ENCODE measurements at places on chromosomes 16 and 17. TPM values are rescaled to one million over a fixed set of nuclear protein-coding genes. Genes with fewer than 3 reads are reported as not detected.

The INCA1 gene
- total RNA-seq: not detected

The GNAO1 gene
- not detected for total RNA-seq

The KREMEN2 gene
- 0.51 TPM for total RNA-seq

The LRRC37A2 gene
- 38.9 TPM for total RNA-seq

The PSMB3 gene
- 935 TPM for total RNA-seq

The SGCA gene
- total RNA-seq: not detected

The CPNE7 gene
- total RNA-seq: 31.3 TPM

The FZD2 gene
- total RNA-seq: 28.5 TPM

The TBC1D3E gene
- total RNA-seq: 0.37 TPM

The LRRC37B gene
- 13.7 TPM for total RNA-seq

The CRISPLD2 gene
- total RNA-seq: 5.9 TPM

The PNMT gene
- total RNA-seq: 3.2 TPM

The ZSCAN10 gene
- not detected for total RNA-seq

The FOXF1 gene
- total RNA-seq: not detected

The CRHR1 gene
- total RNA-seq: not detected

The MRM3 gene
- total RNA-seq: 15.2 TPM

The MYOCD gene
- 0.10 TPM for total RNA-seq

The TPSG1 gene
- not detected for total RNA-seq

The METRNL gene
- 40.9 TPM for total RNA-seq

The PRSS22 gene
- 141 TPM for total RNA-seq

The LCMT1 gene
- total RNA-seq: 43.6 TPM

The KRTAP9-2 gene
- not detected for total RNA-seq

The CFAP119 gene
- total RNA-seq: 13.7 TPM

The P2RX1 gene
- total RNA-seq: not detected

DNA sequence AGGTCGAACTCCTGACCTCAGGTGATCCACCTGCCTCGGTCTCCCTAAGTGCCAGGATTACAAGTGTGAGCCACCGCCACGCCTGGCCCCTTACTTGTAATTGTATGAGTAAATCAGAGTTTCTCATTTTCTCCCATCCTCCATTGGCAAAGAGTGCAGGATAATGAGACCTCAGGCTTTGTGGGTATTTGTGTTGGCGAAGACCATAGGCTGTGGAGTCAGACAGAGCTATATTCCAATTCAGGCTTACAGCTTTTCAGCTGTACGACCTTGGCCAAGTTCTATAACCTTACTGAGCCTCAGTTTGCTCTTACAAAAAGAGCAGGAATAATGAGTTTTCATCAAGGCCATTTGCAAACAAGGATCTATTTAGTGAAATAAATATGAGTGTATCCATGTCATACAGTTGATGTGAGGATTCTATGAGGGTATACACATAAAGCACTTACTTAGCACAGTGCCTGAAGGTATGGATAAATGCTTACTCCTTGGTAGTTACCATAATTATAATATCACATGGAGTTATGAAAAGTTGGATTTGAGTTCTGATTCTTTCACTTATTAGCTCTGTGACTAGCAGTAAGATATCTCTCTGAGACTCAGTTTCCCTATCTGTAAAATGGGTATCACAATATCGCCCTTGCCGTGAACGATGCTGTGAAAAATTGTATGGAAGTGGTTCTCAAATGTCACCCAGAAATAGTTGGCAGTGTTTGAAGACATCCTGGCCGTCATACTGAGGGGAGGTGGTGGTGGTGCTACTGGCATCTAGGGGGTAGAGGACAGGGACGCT lies 25.6 kb upstream of the CPPED1 start:
- H3K4me1 ChIP-seq: no peaks in the 10 kb centered on the region
- DNase-seq: no peak
- no peaks in the 10 kb centered on the region for H3K27me3 ChIP-seq
- no peaks in the 10 kb centered on the region for H3K36me3 ChIP-seq
- no peak overlapping the region for H3K27ac ChIP-seq

GRCh38 chr17:12634789-12635414 lies 30.8 kb upstream of the MYOCD start:
- no peak overlapping the region for H3K27ac ChIP-seq

- no peak overlapping the region for H3K27ac ChIP-seq
- DNase-seq: no peak
- no peaks in the 10 kb centered on the region for H3K4me1 ChIP-seq
- H3K4me3 ChIP-seq: no peak overlapping the region
- no peaks in the 10 kb centered on the region for H3K36me3 ChIP-seq
Observed at GRCh38 chr16:31767267-31767666, 106.3 kb upstream of the ZNF267 start.

GRCh38 chr16:305916-306626 lies 23.1 kb downstream of the PDIA2 start:
- H3K4me3 ChIP-seq: no peak overlapping the region
- peaks cover 49% of the 10 kb centered on the region for H3K36me3 ChIP-seq
- no peaks in the 10 kb centered on the region for H3K4me1 ChIP-seq
- no peaks in the 10 kb centered on the region for H3K27me3 ChIP-seq

DNA sequence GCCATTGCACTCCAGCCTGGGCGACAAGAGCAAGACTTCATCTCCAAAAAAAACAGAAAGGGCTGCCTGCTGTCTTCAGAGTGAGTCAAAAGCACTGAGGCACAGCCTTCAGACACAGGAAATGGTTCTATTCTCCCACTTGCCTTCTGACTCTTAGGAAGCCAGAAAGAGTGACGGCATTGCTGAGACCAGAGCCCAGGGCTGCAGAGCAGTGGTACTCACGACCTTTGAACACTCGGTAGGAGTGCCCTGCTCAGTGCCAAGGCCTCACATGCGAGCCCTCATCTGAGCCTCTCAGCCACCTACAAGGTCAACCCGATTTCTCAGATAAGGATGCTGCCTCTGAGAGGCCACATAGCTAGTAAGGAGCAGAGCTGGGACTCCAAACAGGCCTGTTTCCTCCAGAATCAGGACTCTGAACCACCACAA lies 3.5 kb upstream of the ITGAE start:
- no peak overlapping the region for H3K4me3 ChIP-seq
- no peaks in the 10 kb centered on the region for H3K27me3 ChIP-seq
- no peak overlapping the region for H3K27ac ChIP-seq
- H3K4me1 ChIP-seq: no peaks in the 10 kb centered on the region
- no peak for DNase-seq

DNA sequence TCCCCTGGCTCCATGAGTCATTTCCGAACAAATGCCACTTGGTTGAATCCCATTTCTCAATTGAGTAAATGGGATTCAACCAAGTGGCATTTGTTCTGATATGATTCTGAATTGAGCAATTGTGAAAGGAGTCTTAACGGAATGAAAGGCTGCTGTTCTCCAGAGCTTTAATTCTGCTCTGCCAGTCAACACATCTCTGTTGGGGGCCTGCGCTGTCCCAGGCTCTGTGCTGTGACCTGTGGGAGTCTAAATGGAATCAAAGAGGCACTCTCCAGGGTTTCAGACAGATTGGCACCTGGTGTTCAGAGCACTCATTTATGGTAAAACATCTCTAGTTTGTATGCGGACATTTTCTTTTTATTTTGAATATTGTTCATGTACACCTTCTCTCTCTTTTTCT lies 126.2 kb downstream of the WSCD1 start:
- no peak for DNase-seq
- H3K27ac ChIP-seq: no peak overlapping the region
- no peaks in the 10 kb centered on the region for H3K36me3 ChIP-seq

- peak; percentile 43 for DNase-seq
- H3K36me3 ChIP-seq: no peaks in the 10 kb centered on the region
- no peak overlapping the region for H3K4me3 ChIP-seq
- H3K27me3 ChIP-seq: peaks cover 42% of the 10 kb centered on the region
- no peak overlapping the region for H3K27ac ChIP-seq
Observed at GRCh38 chr16:83701494-83701893, 106.3 kb upstream of the HSBP1 start.

DNA sequence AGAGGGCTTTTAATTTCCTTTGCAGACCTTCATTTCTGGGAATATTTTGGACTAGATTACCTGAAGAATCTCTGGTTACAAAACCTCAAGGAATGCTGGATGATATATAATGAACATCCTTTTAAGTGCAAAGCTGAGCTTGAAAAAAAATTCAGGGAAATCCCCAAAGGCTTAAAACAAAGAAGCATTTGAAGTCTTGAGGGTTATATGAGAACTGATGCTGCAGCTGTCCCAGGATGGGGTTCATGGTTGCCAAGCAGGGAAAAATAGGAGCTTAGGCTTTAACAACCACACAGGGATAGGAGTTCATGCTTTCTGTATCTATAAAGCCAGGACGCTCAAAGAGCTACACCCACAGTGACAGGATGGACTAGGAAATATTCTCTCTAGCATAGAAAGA lies 150.4 kb upstream of the IRX5 start:
- H3K27ac ChIP-seq: no peak overlapping the region
- DNase-seq: no peak
- no peak overlapping the region for H3K4me3 ChIP-seq
- H3K27me3 ChIP-seq: peaks cover 47% of the 10 kb centered on the region

- H3K4me1 ChIP-seq: no peaks in the 10 kb centered on the region
- H3K27ac ChIP-seq: no peak overlapping the region
- H3K36me3 ChIP-seq: peaks cover 38% of the 10 kb centered on the region
- DNase-seq: no peak
Observed at GRCh38 chr16:89104930-89105571, 11.4 kb downstream of the ACSF3 start.

- peak; percentile 49 for DNase-seq
- H3K36me3 ChIP-seq: no peaks in the 10 kb centered on the region
- H3K4me1 ChIP-seq: no peaks in the 10 kb centered on the region
- no peak overlapping the region for H3K4me3 ChIP-seq
- no peak overlapping the region for H3K27ac ChIP-seq
- H3K27me3 ChIP-seq: no peaks in the 10 kb centered on the region
Observed at GRCh38 chr16:12661656-12662172, 142.0 kb downstream of the CPPED1 start.

- peaks cover 39% of the 10 kb centered on the region for H3K4me1 ChIP-seq
- DNase-seq: no peak
- peak overlapping the region; percentile 4 for H3K27ac ChIP-seq
- H3K4me3 ChIP-seq: peak overlapping the region; percentile 90
- peaks cover 66% of the 10 kb centered on the region for H3K36me3 ChIP-seq
Observed at GRCh38 chr17:56832446-56832845, 1.3 kb downstream of the C17orf67 start.

GRCh38 chr17:79843816-79844800 lies 4.9 kb upstream of the CBX4 start:
- H3K27me3 ChIP-seq: peaks cover 38% of the 10 kb centered on the region
- peak; percentile 73 for DNase-seq
- no peak overlapping the region for H3K27ac ChIP-seq
- no peaks in the 10 kb centered on the region for H3K4me1 ChIP-seq
- H3K4me3 ChIP-seq: peak overlapping the region; percentile 64

- no peak for DNase-seq
- no peak overlapping the region for H3K27ac ChIP-seq
- peaks cover 5% of the 10 kb centered on the region for H3K36me3 ChIP-seq
Observed at GRCh38 chr16:19896951-19897350, 12.3 kb upstream of the GPRC5B start.

GRCh38 chr17:57455063-57455914 lies 199.0 kb downstream of the MSI2 start:
- no peak overlapping the region for H3K4me3 ChIP-seq
- H3K36me3 ChIP-seq: peaks cover 6% of the 10 kb centered on the region
- peaks cover 6% of the 10 kb centered on the region for H3K4me1 ChIP-seq
- H3K27ac ChIP-seq: no peak overlapping the region
- no peak for DNase-seq

DNA sequence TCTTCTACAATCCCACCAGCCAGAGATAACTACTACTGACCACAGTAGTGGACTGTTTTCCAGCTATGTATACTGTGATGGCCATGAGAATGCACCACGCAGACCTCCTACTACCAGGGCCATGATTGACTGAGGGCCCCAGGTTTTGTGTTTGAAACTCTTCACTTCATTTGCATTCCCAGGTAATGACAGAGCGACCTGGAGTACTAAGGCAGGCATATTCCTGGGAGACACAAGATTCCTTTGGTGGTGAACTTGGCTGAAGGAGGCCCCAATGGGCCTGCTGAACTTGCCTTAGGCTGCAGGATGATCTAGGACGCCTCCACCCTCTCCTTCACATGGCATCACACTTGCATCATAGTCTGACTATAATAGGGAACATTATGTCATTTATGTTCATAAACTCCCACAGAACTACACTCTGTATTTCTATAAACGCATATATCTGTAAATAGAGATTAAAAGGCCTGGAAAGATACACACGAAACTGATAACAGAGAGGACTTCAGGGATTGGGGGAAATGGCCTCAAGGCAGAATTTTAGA lies 30.4 kb downstream of the CLEC19A start:
- no peaks in the 10 kb centered on the region for H3K27me3 ChIP-seq
- no peak for DNase-seq
- no peak overlapping the region for H3K27ac ChIP-seq
- H3K4me3 ChIP-seq: no peak overlapping the region
- no peaks in the 10 kb centered on the region for H3K36me3 ChIP-seq

- no peaks in the 10 kb centered on the region for H3K36me3 ChIP-seq
- no peak overlapping the region for H3K4me3 ChIP-seq
- DNase-seq: no peak
Observed at GRCh38 chr16:47657032-47657431, 195.9 kb downstream of the PHKB start.

- H3K27ac ChIP-seq: no peak overlapping the region
- H3K27me3 ChIP-seq: no peaks in the 10 kb centered on the region
- no peak overlapping the region for H3K4me3 ChIP-seq
- no peak for DNase-seq
- H3K36me3 ChIP-seq: no peaks in the 10 kb centered on the region
Observed at GRCh38 chr17:55852734-55853133, 101.9 kb downstream of the PCTP start.

DNA sequence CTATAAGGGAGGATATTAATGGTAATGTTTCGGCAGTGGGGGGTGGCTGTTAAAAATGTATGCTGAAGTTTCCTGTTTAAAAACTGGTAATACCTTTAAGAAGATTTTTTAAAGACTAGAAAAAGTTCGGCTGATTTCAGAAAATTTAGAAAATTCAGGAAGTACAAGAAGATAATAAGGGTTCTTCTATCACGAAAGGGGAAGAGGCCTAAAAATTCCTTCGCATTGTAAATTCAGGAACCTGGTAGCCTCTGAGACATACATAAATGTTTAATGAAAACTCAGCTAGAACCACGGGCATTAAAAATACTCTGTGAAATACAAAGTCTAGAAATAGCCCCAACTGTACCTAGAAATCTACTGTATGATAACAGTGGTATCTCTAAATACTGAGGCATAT lies 181.2 kb downstream of the PARN start:
- peak overlapping the region; percentile 15 for H3K27ac ChIP-seq
- DNase-seq: no peak
- H3K4me3 ChIP-seq: peak overlapping the region; percentile 5
- peaks cover 33% of the 10 kb centered on the region for H3K4me1 ChIP-seq
- no peaks in the 10 kb centered on the region for H3K27me3 ChIP-seq
- H3K36me3 ChIP-seq: no peaks in the 10 kb centered on the region

DNA sequence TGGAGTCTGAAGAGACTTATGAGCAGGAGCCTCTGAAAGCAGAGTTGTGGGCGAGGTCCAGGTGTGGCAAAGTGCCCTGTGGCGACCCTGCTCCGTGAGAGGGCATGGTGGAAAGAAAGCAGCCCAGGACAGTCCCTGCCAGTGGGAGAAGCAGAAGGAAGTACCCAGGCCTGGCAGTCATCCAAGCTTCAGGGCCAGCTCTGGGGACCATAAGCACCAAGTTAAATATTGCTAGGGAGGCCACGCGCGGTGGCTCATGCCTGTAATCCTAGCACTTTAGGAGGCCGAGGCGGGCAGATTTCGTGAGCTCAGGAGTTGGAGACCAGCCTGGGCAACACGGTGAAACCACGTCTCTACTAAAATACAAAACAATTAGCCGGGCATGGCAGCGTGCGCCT lies 4.9 kb upstream of the ASGR1 start:
- H3K36me3 ChIP-seq: no peaks in the 10 kb centered on the region
- H3K4me3 ChIP-seq: peak overlapping the region; percentile 26
- DNase-seq: peak; percentile 78
- H3K4me1 ChIP-seq: peaks cover 18% of the 10 kb centered on the region
- peaks cover 12% of the 10 kb centered on the region for H3K27me3 ChIP-seq

Measured in Calu3 (cell line).